ENCODE measurements at places on chromosomes 2 and 18.
A peak's percentile ranks its signal among the peaks of the same experiment; 100 is the strongest.

DNA sequence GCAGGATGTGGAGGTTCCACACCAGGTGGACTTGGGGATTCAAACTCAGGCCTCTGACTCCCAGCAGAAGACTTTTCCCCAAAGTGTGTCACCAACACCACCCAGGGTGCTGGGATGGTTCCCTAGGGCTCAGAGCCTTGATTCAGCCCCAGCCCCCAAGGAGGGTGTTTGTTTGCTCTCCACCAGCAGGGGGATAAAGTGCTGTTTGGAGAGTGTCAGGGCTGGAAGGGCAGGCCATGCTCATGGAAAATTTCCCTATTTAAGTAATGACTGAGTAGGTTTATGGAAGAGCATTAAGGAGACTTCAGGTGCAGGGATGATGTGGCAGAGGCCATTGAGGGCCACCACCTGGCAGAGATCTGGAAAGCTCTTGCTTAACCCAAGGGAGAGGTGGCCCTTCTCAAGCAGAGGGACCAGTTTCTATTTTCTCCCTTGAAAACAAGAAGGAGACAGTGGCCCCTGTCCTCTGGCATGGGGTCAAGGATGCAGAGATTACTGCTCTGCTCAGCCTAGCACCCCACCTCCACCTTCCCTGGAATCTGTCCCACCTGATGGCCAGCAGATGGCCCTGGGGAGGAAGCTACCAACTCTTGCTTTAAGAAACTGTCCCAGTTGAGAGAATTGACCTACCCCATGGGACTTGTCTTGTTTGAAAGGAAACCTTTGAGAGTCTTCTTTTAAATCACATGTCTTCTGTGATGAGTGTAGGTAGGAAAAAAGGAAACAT is 122.1 kb downstream of the ACOXL start:
- peak; percentile 35 for DNase-seq

DNA sequence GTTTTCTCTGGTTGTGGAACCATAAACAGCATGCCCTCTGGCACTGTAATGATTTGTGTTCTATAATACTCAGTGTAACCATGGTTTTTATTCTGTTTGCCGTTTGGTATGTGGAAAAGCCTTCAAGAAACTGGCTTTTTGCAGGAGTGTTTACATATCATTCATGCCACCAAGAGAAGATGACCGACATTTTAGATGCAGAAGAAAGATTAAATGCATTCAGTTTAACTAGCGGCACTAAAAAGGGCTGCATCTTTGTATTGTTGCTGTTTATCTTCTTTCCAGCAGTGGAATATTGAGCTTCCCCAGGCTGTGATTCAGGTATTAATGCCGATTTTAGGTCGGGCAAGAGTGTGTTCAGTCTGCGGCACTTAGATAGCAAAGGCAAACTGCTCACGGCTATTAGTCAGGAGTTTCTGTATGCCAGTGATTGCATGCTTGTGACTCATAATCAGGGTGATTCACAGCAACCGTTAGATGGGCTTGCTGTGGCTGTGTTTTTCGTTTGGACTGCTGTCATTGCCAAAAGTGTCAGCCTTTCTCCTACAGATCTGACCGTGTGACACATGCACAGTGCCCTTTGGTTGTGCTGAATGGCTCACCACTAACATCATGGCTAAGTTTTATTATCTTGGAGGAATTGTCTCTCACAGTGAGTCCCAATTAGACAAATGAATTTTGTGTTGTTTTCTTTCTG is 479.7 kb downstream of the PARD3B start:
- DNase-seq = no peak

DNA sequence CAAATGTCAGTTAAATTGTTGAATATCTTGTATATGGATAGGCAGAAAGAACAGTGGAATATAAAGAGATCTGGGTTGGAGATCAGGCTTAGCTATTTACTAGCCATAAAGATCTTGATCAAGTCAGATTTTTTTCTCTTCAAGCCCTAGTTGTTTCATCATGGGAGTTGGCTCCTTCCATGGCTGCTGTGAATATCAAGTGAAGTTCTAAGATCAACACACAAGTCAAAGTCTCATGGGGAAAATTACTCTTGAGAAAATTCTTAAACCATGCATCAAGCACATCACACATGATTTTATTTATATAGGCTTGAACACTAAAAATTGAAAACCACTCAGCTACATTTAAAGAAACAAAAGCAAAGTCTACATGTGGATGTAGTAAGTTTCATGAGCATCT is 79.8 kb downstream of the C1D start:
- DNase-seq = no peak

- DNase-seq = no peak
Observed at GRCh38 chr2:141271346-141271745, 859.5 kb downstream of the LRP1B start.

DNA sequence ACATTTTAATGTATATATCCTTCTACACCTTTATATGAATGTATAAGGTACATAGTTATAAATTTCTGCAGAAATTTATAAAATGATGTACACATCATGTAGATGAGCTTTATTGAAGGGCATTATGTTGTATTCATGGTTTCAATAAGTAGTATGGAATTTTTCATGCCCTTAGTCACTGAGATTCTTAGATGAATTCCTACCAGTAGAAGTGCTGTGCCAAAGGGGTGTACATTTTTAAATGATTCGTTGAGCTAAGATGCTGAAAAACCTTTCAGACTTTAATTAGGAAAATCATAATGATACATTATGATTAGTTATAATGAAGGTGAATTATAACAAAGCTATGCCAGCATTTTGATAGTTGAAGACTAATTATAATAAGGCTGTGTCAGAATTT is 115.2 kb downstream of the ZNF236 start:
- no peak for DNase-seq

- DNase-seq = no peak
Observed at GRCh38 chr2:105806996-105807395, 62.3 kb downstream of the NCK2 start.

GRCh38 chr2:97785818-97786217 is 72.4 kb downstream of the ZAP70 start:
- no peak for DNase-seq

- no peak for DNase-seq
Observed at GRCh38 chr2:168560817-168561499, 104.9 kb downstream of the CERS6 start.

- no peak for DNase-seq
Observed at GRCh38 chr2:118830118-118830517, 17.3 kb downstream of the EN1 start.

GRCh38 chr2:10328670-10329579 is 26.2 kb downstream of the HPCAL1 start:
- no peak for DNase-seq

GRCh38 chr2:199707593-199708185 is 143.3 kb downstream of the FTCDNL1 start:
- no peak for DNase-seq

DNA sequence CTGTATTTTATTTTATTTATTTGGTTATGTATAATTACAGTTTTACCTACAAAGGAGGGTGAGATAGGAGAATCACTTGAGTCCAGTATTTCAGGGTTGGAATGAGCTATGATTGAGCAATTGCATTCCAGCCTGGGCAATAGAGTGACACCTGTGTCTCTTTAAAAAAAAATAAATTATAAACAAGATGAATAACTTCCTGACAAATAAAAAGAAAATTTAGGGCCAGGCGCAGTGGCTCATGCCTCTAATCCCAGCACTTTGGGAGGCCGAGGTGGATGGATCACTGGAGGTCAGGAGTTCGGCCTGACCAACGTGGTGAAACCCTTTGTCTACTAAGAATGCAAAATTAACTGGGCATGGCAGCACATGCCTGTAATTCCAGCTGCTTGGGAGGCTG is 17.3 kb downstream of the MTA3 start:
- DNase-seq = no peak

- no peak for DNase-seq
Observed at GRCh38 chr2:25347205-25347815, 5.6 kb upstream of the DNMT3A start.

GRCh38 chr2:45962177-45962921 is 310.9 kb downstream of the PRKCE start:
- no peak for DNase-seq

DNA sequence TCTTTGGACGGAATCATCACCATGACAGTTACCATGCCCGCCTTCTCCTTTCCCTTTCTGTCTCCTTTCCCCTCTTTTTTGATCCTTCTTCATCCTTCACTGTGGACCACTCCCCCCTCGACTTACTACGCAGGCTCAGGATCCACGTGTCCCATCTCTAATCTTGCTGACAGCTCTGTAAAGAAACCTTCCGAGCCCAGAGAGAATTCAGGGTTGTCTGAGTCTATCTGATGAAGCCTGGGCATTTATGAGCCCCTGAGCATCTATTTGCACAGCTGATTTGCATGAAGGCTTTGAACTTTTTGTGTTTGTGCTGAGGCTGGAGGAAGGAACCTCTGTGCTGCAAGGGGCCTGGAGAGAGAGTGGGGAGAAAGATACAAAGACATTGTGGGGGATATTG is 50.7 kb downstream of the CIB4 start:
- no peak for DNase-seq

DNA sequence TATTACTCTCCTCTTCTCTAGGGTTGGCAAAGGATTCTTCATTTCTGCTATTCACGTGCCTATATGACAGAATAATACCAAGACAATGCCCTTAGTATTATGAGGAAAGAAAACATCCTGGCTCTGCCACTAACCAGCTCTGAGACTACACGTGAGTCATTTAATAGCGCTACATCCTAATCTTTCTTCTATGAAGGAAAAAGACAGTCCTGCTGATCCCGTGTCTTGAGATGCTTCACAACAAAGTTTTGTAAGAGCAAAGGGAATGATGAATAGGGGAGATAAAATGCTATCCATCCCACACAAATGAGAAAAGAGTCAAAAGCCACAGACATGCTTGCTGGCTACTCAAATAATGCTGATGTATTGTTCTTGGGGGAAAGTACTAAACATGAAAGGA is 152.8 kb downstream of the PID1 start:
- no peak for DNase-seq
